Stimulated activated CD4-positive, alpha-beta T cell treated with anti-CD3 and anti-CD28 coated beads, Interleukin-4, amount 100 ng/mL, for 24 hours (primary cell): ENCODE measurements at places on chromosomes 6 and 20.

DNA sequence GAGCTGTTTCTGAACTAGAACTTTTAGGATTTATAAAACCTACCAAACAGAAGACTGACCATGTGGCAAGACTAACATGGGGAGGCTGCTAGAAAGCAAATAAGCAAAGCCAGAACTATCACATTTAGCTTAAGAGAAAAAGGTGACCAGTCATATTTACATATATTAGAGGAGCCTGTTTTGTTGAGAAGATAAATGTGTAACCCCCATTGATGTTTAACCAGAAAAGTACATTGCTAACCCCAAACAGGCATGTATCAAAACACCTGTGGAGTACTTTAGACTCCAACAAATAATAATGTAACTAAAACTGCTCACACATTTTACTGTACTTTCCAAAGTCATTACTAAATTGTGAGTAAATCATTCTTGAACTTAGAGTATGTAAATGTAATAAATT is 35.0 kb downstream of the AKIRIN2 start:
- no peak for DNase-seq

DNA sequence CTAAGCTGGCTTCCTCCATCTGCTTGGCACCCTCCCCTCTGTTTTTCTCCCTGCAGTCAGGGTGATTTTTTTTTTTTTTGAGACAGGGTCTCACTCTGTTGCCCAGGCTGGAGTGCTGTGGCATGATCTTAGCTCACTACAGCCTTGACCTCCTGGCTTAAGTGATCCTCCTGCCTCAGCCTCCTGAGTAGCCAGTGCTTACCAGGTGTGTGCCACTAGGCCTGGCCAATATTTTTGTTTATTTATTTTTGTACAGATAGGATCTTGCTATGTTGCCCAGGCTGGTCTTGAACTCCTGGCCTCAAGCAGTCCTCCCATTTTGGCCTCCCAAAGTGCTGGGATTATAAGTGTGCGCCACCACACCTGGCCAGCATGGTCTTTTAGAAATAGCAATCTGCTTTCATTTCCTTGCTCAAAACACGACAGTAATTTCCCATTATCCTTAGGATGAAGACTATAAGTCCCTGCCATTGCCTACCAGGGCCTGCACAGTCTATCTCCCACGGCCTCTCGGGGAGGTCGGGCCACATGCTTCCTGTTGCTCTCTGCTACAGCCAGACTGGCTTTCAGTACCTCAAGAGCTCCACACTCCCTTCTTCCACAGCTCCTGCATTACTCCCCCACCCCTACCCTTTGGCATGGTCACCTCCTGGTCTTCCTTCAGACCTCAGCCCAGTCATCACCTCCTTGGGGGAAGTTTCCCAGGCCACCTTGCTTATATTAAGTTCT is 11.1 kb upstream of the CD164 start:
- no peak for DNase-seq

- DNase-seq: peak; percentile 58
Measured at GRCh38 chr20:50464026-50464724, 46.0 kb upstream of the PTPN1 start.

GRCh38 chr6:163252061-163252591 is 162.4 kb upstream of the QKI start:
- DNase-seq: no peak

GRCh38 chr6:82741996-82742385 is 323.6 kb downstream of the UBE3D start:
- DNase-seq: no peak
